ENCODE measurements at places on chromosomes 7 and 10.

DNA sequence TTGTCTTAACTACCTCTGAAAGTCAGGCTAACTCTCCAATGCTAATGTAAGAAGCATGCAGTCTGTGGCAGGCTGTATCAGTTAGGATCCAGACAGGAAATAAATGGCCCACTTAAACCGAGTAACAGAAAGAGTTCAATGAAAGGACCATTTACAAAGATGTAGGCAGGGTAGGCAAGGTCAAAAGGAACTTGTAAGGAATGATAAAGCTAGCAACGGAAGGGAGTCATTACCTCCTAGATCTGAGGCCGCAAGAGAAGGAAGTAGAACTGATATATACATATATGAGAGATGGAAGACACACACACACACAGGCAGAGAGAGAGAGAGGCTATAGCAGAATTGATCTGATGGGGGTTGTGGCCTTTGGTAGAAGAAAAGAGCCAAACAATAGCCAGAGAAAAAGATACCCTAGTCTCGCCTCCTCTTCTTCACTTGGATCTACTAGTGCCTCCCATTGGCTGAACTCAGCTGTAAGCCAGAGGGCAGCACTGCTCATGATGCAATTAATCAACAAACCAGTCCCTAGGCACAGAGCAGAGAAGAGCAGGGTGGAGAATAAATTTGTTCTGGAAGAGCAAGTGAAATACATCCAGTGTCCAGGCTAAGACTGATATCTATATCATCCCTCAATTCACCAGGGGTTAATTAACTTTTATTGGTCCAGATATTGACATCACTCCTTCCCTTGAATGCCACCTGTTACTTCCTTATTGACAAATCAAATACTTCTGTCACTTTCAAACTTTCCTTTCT lies 91.2 kb downstream of the LSMEM1 start:
- DNase-seq: no peak

GRCh38 chr7:32910195-32910594 lies 18.6 kb upstream of the KBTBD2 start:
- DNase-seq: no peak

DNA sequence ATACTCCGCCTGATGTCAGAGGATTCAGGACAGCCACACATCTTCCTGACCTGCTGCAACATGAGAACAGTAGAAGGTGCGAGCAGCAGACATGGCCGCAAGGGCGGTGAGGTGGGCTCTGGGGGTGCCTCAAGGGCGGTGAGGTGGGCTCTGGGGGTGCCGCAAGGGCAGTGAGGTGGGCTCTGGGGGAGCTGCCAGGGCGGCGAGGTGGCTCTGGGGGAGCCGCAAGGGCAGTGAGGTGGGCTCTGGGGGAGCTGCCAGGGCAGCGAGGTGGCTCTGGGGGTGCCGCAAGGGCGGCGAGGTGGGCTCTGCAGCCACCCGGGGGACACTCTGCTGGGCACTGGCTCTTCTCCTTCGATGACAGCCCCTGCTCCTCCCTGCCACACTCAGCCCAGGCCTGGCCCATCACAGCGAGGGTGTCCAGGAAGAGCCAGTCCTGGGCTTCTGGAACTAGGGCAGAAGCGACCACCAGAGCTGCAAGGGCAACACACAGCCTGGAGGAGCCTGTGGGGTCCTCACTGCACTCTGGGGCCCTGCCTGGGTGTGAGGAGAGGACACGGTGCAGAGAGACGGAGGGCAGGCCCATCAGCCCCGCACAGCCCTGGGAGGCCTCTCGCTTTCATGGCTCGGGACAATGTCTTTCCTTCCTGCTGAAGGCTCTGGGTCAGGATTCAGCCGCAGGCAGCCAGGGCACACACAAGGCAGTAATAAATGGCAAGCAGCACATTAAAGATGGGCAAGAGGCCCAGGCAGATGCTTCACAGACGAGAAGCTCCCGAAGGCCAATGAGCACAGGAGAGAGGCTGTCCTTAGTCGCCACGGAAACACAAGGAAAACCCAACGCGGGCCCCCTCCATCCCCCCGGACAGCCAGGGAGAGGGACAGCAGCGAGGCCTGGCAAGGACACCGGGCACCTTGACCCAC lies 42.5 kb downstream of the STK32C start:
- DNase-seq: no peak

DNA sequence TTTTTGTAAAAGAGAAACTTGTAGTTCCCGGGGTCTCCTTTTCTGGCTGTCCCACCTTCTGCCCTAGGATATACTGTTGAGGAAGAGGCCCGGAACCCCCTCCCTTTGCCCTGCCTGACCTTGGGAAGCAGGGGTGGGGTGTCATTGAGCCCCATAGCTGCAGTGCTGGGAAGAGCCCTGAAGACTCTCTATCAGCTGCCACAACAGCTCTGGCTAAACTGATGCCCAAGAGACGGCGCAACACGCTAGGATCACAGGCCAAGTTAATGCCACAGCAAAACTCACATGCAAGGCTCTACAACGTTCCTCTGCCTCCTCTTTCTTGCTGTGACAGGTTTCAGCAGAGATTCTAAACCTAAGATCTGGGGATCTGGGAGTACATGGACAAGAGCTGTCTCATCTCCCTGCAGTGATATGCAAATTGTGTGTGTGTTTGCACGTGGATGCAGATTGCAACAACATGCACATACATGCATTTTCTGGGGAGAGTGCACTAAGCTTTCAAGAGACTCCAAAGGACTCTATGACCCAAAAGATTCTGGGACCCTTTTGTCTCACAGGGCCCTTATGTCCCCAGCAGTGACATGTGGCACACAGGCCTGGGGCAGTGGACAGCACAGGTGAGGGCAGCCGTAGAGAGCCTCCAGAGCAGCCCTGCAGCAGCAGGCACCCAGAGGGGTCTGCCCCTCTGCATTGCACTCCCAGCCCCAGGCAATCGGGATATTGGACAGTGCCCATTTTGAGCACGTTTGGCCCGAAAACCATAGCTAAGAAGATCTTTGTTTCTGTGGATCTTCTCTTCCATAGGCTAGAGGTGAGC lies 2.5 kb downstream of the RASSF4 start:
- DNase-seq: no peak

DNA sequence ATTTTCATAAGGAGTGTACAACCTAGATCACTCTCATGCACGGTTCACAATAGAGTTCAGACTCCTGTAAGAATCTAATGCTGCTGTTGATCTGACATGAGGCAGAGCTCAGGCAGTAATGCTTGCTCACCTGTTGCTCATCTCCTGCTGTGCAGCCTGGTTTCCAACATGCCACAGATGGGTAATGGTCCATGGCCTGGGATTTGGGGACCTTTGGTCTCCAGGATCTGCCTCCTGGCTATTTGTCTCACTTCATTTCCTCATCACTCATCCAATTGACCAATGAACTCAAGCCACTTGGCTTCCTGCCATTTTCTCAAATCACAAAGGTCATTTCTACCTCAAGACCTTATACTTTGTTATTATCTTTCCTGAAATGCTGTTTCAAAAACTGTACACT lies 786.1 kb downstream of the ANKRD7 start:
- DNase-seq: no peak

GRCh38 chr10:78199005-78199725 lies 165.5 kb downstream of the RPS24 start:
- DNase-seq: no peak

GRCh38 chr7:2452074-2452507 lies 24.1 kb downstream of the GRIFIN start:
- no peak for DNase-seq

DNA sequence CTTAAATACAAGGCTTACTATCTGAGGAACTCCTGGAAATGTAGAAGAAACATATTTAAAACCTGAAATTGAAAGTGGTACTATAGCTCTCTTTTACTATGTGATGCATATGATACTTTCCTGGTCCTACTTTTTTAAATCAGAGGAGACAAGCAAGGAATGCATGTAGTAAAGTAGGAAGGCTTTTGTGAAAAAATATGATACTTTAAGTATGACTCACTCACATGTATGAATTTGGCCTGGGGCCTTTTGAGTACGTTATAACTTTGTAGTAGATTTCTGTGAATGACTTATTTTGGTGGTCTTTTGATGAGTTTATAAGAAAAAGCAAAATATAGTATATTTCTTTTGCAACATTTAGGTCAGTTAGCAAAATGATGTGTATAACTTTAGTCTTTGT lies 53.8 kb downstream of the TAX1BP1 start:
- no peak for DNase-seq

DNA sequence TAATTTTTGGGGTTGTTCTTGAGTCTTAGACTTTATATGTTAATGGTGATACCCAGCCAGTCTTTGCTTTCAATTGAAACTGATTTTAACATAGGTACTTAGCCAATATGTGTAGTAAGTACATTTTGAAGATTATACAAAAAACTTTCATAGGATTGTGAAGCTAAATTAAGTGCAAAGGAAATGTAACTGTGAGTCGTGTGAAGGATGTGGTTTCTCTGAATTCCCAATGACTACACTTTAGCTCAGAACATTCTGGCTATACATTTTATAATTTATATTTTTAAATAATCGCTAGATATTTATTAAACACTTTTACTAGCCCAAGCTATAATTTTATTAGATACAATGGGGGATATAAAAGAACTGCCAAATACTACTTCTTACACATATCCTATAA lies 359.3 kb downstream of the PCLO start:
- DNase-seq: no peak

- no peak for DNase-seq
Measured at GRCh38 chr7:101905203-101905865, 87.9 kb downstream of the CUX1 start.

GRCh38 chr10:7159517-7159916 lies 251.3 kb downstream of the SFMBT2 start:
- no peak for DNase-seq

DNA sequence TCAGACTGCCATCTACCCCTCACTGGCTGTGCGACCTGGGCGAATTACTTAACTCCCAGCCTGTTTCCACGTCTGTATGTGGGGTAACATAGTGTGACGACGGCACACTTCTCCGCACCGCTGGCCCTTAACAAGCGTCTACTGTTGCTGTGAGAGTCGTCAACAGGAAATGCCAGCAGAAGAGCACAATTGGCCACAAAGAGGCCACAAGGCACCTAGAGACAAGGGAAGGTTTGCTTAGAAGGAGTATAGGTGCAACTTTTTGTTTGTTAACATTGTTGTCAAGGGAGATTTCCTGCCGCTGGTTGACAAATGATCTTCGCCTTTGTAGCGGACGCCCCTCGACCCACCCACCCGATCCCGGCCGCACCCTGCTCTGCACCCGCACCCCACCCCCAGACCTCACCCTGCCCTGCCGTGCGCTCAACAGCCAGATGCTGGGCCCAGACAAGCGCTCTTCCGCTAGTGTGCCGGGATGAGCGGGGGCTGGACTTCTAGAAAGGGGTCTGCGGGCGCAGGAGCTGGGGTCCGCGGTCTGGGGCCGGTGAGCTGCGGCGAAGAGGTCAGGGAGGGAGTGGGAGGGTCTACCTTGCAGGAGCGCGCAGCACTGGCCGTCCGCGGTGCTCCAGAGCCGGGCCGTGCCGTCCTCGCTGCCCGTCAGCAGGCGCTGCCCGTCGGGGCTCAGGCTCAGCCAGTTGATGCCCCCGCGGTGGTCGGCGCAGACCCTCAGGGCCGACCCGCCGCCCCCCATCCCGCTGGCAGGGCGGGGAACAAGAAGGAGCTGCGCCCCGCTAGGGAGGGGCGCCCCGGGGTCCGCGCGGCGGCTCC lies 785 bp downstream of the WDR86 start:
- no peak for DNase-seq

DNA sequence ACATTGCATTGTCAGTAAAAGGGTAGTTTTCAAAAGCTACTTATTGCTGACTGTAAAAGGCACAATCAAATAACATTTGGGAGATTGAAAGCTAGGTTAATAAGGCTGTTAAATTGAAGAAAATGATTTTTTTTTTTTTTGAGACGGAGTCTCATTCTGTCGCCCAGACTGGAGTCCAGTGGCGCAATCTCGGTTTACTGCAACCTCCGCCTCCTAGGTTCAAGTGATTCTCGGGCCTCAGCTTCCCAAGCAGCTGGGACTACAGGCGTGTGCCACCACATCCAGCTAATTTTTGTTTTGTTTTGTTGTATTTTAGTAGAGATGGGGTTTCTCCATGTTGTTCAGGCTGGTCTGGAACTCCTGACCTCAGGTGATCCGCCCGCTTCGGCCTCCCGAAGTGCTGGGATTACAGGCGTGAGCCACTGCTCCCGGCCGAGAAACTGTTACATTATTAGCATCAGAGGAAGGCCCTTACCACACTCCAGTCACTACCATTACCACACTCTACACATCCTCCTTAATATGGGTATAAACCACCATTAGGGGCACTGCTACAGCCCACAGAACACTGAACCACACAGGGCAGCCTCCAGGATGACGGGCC lies 1.0 kb downstream of the CYP51A1 start:
- DNase-seq: no peak

- DNase-seq: no peak
Measured at GRCh38 chr10:122492999-122493481, 31.7 kb downstream of the HTRA1 start.

GRCh38 chr7:44678101-44678470 lies 70.6 kb upstream of the ZMIZ2 start:
- no peak for DNase-seq

DNA sequence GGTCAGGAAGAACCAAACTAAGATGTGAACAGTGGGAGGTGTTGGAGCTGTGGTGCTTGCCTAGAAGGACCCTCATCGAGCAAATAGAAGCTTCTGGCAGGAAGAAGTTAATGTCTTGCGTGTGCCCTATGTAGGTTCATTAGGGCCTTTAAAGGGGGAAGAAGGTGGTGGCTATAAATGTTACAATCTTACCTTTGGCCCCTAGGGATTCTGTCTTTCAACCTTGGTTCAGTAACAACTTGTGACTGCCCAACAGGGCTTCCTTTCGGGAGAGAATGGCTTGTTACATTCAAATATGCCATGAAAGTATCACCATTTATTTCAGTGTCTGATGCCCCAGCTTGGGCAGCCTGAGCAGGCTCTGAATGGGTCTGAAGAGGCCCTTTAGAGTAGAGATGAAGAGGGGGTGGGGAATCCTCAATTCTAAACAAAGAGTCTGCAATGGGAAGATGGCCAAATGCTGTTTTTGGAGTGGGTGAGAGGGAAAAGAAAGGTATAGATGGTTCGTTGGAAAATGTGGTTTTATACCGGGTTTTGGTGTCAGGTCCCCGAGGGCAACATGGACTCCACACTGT lies 108.0 kb downstream of the TCF7L2 start:
- no peak for DNase-seq

GRCh38 chr10:101106351-101106750 lies 24.7 kb upstream of the TLX1 start:
- DNase-seq: no peak

Measured in NCI-H1694 treated with DMSO at 0.1 percent for 48 hours (cell line).